Right forelimb (tissue), 1 donor: ENCODE measurements at places on chromosomes 12 and 14.
A peak's percentile ranks its signal among the peaks of the same experiment; 100 is the strongest.

GRCh38 chr12:107580750-107581618 is 104.6 kb upstream of the PWP1 start:
- DNase-seq = peak; percentile 54

DNA sequence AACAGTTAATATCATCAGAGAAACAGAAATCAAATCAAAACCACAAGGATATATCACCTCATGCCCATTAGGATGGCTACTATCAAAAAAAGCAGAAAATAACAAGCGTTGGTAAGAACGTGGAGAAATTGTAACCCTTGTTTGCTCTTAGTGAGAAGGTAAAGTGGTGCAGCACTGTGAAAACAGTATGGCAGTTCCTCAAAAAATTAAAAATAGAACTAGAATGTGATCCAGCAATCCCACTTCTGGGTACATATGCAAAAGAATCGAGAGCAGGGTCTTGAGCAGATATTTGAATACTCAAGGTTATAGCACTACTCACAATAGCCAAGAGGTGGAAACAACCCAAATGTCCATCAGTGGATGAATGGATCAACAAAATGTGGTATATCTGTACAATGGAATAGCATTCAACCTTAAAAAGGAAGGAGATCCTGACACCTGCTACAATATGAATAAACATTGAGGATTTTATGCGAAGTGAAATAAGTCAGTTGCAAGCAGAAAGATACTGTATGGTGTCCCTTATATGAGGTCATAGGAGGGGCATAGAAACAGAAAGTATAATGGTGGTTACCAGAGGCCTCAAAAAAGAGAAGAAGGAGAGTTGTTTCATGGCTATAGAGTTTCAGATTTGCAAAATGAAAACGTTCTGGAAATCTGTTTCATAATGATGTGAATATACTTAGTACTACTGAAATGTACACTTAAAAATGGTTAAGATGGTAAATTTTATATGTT is 131.0 kb upstream of the EEA1 start:
- DNase-seq = no peak

- DNase-seq = no peak
Measured at GRCh38 chr12:13368971-13369370, 172.4 kb downstream of the EMP1 start.

- DNase-seq = no peak
Measured at GRCh38 chr14:51860825-51861499, 550 bp downstream of the GNG2 start.

DNA sequence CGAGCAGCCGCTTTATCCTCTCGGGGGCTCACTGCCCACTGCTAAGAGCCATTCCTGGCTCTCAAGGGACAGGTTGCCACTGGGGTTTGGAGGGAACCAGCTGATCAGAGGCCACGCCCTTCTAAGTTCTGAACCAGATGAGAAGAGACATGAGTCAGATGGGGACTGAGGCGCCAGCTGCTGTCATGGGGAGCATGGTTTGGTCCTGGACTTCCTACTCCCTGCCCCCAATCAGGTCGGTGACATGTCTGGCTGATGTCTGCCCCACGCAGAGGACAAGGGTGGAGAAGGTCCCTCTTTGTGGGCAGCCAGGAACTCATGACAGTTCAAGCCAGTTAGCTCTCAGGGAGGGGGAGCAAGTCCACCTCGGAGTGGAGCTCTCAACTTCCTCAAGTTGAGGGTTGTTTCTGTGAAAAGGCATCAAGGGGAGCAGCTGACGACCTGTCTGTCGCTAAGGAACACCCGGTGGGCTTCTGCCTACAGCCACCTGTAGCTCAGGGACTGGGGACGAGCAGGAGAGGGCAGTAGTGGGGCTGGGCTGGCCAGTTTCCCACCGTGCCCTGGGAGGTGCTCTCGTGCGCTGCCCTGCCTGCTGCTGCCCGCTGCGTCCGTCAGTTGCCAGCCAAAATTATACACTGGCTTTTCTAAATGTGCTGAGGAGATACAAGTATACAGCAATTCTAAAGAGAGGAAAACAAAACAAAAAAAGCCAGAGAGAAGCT is 20.5 kb downstream of the PSMC1 start:
- no peak for DNase-seq

- DNase-seq = no peak
Measured at GRCh38 chr14:54676812-54677708, 110.1 kb downstream of the SAMD4A start.
